HFFc6 (cell line): ENCODE measurements at places on chromosomes 3 and 15. TPM values are rescaled to one million over a fixed set of nuclear protein-coding genes. Genes with fewer than 3 reads are reported as not detected.
A peak's percentile ranks its signal among the peaks of the same experiment; 100 is the strongest.

The XCR1 gene
- not detected in 3 replicates for total RNA-seq

The PBRM1 gene
- 41.5 to 58.9 TPM (median 48.2 TPM) in 3 replicates for total RNA-seq

The CCR4 gene
- not detected in 3 replicates for total RNA-seq

The CCDC80 gene
- total RNA-seq, result 336 to 384 TPM (median 377 TPM) in 3 replicates

The CELF6 gene
- total RNA-seq, result 0.12 TPM in 1 of 3 replicates, not detected in the others

The FEM1B gene
- total RNA-seq, result 30.8 to 31.9 TPM (median 31.2 TPM) in 3 replicates

The TGM4 gene
- total RNA-seq, result not detected in 2 replicates

The EFHB gene
- total RNA-seq, result 0.59 to 0.74 TPM in 2 of 3 replicates, not detected in the other

The CEMIP gene
- total RNA-seq, result 16.0 and 47.5 TPM in 2 replicates

The LMOD3 gene
- total RNA-seq, result not detected in 3 replicates

DNA sequence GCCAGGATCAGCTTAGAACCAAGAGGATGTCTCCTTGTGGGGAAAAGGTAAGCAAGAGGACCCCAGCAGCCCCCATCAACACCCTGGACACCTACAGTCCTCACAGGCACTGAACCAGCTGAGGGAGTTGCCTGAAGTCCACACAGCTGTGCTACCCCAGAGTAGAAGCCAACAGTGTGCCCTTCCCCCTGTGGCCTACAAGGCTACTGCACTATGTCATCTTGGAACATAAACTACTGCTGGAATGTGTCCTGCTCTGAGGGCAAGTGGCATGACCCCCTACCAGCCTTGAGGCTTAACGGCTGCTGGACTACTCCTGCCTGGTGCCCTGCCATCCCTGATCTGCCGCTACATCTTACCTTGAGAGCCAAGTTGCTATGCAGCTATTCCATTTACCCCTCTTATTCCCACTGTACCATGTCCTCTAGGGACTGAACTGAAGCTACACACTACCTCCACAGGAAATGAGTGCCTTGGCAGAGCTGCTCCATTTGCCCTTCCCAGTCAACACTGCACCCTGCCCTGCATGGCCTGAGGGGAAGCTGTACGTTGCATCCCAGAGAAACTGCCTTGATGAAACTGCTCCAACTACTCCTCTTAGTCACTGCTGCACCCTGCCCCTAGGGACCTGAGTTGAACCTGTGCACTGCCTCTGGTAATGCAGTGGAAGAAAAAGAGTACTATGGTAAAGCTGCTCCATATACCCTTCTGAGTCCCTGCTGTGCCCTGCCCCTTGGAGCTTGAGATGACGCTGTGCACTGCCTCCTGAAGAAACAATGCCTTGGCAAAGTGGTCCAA, 40.2 kb upstream of the ATP13A5 start:
- DNase-seq, result no peak

DNA sequence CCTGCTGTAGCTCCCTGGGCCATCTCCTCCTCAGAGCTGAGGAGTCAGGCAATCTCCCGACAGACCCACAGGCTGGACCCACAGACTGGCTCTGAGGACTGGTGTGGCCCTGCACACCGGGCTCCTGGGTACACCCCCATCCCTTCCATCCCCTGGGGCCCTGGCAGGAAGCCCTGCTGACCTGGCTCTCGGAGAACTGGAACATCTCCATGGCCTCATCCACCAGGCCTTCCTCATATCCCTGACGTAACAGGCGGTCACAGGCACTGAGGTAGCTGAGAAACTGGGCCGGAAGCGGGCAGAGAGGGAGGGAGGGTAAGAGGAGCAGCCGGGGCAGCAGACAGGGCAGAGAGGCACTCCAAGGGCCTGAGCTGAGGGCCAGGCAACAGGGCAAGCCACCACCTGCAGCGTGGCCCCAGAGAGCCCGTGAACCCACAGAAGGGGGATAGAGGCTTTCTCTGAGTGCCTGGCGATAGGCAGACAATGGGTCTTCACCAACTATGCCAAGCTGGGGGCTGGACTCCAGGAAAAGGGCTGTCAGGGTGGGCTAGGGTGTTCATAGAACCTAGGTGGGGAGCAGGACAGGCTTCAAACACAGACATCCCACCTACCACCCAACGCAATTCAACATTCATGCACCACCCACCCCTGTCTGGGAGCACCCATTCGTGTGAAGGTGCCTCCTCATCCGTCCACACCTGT, 17.9 kb downstream of the KBTBD13 start:
- DNase-seq, result no peak

GRCh38 chr3:175073219-175073905, 214.2 kb downstream of the NAALADL2 start:
- no peak for DNase-seq

- DNase-seq, result no peak
Observed at GRCh38 chr3:127479449-127479848, 111.1 kb downstream of the TPRA1 start.

GRCh38 chr3:114418724-114419543, 125.1 kb downstream of the TIGIT start:
- DNase-seq, result peak; percentile 81

DNA sequence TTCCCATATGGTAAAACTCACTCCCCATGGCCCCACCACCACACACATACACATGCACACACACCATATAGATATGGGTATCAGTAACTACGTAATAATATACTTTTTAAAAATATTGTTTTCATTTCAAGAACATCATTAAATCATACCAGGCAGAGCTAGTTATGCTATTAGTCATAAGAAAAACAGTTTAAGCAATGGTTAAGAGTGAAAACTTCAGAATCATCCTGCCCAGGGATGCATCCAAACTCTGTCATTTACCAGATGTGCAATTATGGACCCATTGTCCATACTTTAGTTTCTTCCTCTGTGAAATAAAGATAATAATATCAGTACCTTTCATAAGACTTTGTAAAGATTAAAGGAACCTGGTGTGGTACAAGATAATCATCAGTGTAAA, 608.3 kb downstream of the RBMS3 start:
- DNase-seq, result peak; percentile 11

DNA sequence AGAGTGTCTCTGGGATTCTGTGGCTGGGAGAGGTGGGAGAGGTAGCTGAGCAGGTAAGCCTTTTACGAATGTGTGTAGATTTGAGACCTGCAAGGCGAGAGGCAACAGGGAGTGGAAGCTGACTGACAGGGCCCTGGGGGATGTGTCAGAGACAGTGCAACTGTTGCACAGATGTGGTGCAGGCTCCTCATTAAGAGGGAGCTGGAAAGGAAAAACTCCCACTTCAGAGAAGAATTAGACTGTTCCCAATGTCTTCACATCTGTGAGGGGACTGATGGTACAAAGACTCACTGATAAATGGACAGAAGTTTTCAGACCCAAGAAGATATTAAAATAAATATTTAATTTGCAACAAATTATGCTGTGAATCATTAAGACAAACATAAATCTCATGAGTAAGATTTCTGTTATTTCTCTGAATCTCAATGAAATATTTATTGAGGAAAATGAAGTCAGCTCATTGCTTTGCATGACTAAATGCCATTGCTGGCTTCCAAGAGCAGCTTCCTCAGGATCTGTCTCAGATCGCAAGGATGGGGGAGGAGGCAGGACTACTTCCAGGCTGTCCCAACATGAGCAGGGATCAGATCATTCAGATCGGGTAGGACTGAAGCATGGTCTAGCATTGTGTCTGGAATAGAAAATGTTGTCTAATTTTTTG, 127.3 kb upstream of the ROPN1 start:
- DNase-seq, result peak; percentile 87

DNA sequence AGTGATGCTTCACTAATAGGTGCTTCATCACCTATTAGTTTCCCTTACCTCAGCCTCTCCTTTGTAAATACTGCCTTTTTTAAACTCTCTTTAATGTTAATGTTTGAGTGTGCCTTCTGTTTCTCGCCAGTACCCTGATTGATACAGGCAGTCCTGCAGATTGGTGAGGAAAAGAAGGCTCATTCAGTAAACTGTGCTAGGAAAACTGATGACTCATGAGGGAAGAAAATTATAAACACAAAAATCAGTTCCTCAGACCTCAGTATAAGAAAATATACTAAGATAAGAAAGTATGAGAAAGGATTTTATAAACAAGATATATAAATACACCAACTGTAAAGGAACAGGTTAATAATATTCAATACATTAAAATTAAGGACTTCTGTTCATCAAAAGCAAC, 54.8 kb upstream of the OXTR start:
- no peak for DNase-seq

GRCh38 chr3:191301017-191301416, 28.2 kb upstream of the CCDC50 start:
- no peak for DNase-seq

- no peak for DNase-seq
Observed at GRCh38 chr3:13767896-13768295, 112.0 kb downstream of the WNT7A start.

DNA sequence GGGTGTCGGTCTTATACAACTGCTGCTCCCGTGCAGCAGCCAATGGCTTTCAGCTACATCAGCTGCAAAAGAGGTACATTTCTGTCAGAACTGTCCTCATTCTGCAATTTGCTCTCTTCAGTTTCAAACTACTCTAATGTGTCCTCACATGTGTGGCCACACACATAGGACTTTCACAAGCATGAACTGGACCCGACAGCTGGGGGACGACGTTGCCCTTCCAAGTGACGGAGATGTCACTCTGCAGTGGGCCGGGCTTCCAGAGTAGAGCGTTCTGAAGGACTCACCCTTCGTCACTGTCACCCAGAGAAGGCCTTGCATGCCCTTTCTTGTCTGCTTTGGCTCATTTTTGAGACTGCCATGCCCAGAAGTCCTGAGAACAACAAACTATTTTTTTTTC, 189.8 kb downstream of the ATP10A start:
- DNase-seq, result no peak

DNA sequence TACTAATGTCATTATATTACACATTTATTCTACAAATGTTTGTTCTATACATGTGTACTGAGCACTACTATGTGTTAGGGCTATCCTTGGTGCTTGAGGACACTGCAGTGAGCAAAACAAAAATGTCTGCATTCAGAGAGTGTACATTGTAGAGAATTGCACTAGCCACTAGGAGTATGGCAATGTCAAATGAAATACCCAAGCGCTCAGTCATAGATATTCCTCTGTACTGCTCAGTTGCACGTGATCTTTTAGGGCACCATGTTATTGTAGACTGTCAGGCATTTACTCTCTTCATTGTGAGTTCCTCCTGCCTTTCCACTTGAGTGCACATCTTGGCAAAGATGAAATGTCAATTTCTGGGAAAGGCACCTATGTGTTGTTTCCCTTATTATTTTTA, 36.8 kb downstream of the FNDC3B start:
- DNase-seq, result no peak
